Stimulated activated CD4-positive, alpha-beta T cell treated with anti-CD3 and anti-CD28 coated beads, TNF-alpha, amount 100 ng/mL, for 1 hour (primary cell): ENCODE measurements at places on chromosomes 5 and 9.

GRCh38 chr5:59503220-59503619 is 390.3 kb downstream of the PDE4D start:
- no peak for DNase-seq

GRCh38 chr5:177310757-177311391 is 824 bp downstream of the MXD3 start:
- DNase-seq, result no peak

GRCh38 chr9:94612071-94612470 is 18.4 kb upstream of the FBP2 start:
- no peak for DNase-seq

GRCh38 chr5:78483809-78484521 is 123.5 kb downstream of the SCAMP1 start:
- no peak for DNase-seq

DNA sequence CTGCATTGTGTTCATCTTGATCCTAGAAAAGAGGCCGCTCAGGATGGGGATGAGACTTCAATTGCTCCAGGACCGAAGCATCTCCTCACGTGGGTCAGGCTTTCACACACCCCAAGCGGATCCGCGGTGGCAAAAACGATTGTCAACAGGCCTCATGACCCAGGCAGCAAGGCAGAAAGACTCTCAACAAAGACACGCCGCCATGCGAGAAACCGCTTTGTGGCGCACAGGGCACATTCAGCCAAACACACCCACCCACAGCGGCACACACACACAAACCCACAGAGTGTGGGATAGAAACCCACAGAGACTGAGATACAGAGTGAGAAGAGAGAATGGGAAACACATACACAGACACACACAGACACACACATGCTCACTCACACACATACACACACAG is 483.4 kb downstream of the SPATA31A7 start:
- DNase-seq, result no peak

GRCh38 chr9:71758785-71759184 is 9.5 kb downstream of the CEMIP2 start:
- no peak for DNase-seq

DNA sequence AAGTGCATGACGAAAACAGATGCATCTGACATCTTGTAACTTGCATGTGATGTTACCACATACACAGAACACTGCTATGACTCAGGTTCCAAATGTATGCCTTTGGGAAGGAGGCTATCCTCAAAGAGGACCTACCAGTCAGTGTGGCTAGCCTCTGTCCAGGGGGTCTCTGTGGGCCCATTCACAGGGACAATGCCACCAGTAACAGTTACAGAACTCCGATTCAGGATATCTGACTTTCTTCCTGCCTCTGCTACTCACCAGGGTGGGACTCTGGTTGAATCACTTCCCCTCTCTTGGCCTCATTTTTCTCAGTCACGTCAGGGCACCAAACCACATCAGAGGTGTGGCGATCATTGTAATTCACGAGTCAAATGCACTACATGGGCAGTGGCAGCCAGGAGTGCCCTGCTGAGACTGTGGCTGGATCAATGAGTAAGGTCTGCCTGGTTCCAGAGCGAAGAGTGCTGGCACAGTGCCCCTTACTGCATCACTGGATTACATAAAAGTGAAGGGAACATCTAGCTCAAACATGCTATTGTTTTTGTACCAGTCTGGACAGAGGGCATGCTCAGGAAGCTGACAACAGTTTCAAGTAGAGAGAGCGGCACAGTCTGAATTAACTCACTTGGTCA is 13.2 kb downstream of the ATOX1 start:
- no peak for DNase-seq

- peak; percentile 62 for DNase-seq
Observed at GRCh38 chr9:75890472-75891276, at the start of gene PCSK5. TSS of gene PCSK5 (plus strand) at chr9:75890673. CDS start at chr9:75891182, 509 bp downstream.

DNA sequence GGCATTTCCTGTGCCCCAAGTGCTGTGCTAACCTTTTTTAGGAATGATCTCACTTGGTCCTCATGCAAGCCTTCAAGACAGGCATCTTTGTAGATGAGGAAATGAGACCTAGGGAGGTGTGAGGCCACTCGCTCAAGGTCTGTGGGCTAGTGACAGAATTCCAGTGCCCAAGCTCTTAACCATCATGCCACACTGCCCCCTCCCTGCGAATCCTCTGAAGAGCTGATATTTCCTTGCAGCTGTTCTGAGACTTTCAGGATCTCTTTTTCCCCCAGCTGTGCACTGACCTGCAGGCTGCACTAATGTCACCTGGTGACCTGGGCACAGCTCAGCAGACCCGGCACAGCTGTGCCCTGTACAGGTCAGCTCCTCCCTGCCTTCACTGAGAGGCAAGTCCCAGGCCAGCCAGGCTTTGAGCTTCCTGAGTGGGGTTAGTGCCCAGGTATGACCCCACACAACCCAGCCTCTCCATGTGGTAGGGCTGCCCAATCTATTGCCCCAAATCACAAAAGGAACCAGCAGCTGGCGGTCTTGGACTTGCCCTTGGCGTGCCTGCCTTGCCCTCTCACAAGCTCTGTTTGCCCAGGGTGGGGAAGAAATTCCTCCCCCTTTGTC is 32.7 kb downstream of the MORN5 start:
- DNase-seq, result no peak

- no peak for DNase-seq
Observed at GRCh38 chr9:72597181-72597517, 75.7 kb downstream of the TMC1 start.

- DNase-seq, result no peak
Observed at GRCh38 chr5:61653807-61654580, 321.9 kb downstream of the ZSWIM6 start.

DNA sequence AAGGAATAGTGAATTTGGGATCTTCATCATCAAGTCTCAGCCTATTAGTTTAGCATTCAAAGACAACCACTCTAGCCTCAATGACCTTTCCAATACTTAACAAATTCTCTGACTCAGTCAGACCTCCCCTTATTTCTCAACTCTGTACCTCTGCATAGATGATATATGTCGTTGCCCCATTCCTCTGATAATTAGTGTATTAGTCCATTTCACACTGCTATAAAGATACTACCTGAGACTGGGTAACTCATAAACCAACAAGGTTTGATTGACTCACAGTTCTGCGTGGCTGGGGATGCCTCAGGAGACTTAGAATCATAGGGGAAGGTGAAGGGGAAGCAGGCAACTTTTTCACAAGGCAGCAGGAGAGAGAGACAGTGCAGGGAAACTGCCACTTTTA is 8.9 kb downstream of the MRPL22 start:
- DNase-seq, result no peak

GRCh38 chr5:178372142-178372571 is 139.6 kb upstream of the PHYKPL start:
- no peak for DNase-seq

- no peak for DNase-seq
Observed at GRCh38 chr5:39167141-39167971, 52.0 kb downstream of the FYB1 start.

- DNase-seq, result peak; percentile 18
Observed at GRCh38 chr9:128552744-128553440, 505 bp downstream of the SPTAN1 start.

GRCh38 chr5:136374003-136374402 is 8.7 kb upstream of the TRPC7 start:
- no peak for DNase-seq

DNA sequence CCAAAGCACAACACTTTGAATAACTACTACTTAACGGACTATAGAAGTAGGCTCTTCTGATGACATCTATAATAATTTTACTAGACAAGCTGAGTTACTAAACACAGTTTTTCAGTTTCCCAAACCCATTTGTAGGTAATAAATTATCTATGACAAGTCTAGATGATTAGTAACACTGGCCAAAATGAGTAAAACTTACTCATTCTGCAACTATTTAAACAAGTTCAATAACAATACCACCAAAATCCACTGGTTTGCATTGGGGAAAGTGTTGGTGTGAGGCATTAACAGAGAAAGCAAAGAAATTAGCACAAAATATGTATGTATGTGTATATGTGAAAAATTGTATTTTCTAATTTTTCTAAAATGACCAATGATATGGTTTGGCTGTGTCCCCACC is 119.3 kb downstream of the NR2F1-AS1 start:
- no peak for DNase-seq

GRCh38 chr5:2742921-2743679 is 8.4 kb downstream of the IRX2 start:
- no peak for DNase-seq

- no peak for DNase-seq
Observed at GRCh38 chr9:110320651-110321445, 16.8 kb downstream of the TXNDC8 start.

DNA sequence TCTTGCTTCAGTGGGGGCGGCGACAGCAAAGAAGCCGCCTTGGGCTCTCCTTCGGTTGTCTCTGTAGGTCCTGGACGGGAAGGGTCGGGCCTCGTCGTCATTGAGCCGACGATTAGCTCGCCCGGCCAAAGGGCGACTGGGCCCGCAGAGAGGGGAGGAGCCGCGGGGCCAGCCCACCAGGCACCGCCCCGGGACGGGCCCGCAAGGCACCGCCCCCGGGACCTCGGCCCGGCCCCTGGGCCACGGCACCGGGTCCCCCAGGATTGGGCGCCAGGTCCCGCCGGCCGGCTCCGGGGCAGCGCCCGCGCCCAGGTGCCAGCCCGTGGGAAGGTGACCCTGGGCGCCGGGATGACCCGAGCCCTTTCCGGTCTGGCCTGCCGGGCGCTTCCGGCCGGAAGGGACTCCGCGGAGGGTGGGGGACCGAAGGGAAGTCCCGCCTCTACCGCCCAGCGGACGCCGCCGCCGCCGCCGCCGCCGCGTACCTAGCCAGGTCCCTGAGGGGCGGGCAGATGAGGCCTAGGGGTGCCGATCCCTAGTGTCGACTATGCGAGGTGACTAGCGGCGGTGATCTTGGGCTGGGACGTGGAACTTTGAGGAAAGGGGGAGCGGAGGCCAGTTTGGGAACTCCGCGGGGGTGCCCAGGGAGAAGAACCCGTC is at the start of the genes GBA2 and RGP1:
GBA2 (minus strand) TSS at position 371 of the 657 bp plus-strand sequence. CDS start 524 bp downstream, outside the sequence.
RGP1 (plus strand) TSS at position 430 of the 657 bp plus-strand sequence. CDS start 469 bp downstream, outside the sequence.
- DNase-seq, result no peak

- DNase-seq, result no peak
Observed at GRCh38 chr9:115922444-115922843, 231.1 kb upstream of the PAPPA start.

- no peak for DNase-seq
Observed at GRCh38 chr5:167254132-167254531, 1037.3 kb upstream of the WWC1 start.

DNA sequence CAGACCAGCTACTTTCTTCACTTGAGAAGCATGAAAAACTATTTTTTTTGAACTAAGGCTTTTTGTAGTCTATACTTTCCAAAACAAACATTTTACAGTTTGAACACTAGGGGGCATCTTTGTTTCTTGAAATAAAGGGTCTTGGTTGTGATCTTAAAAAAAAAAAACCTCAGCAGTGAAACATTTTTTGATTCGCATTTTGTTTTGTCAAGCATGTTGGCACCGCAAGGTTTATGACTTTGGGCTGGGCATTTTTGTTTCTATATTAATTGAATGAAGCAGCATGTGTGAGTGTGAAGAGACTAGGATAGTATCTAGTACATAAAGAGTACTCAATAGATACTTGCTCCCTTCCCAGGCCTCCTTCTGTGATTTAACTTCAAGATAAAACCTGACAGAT is 31.6 kb upstream of the ACOT12 start:
- DNase-seq, result no peak

DNA sequence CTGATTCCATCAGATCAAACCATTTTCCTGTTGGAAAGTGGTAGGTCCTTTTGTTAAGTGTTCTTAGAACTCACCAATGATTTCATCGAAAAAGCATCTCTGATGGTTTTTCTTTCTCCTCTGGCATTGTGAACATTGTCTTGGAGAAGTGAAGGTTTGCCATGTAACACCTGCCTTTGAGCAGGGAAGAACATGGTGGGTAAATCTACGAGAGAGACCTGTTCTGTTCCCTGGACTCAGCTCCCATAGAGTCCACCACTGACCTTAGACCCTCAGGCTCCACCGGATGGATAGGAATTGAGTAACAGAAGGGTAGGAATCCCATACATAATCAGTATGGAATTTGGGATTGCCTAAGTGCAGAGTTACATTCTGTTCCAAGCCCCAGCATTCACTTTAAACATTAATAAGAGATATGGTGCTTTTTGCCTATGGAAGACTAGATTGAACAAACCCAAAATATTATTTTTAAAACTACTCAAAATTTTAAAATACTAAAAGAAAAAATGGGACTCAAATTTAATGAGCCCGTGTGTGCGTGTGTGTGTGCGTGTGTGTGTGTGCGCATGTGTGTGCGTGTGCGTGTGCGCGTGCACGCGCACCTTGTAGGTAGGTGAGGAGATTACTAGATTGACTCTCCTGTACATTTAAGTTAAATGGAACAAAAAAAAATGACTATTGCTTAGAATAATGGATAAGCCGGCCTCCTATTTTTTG is 92.0 kb downstream of the C9orf152 start:
- DNase-seq, result no peak

GRCh38 chr5:1917830-1918487 is 35.2 kb upstream of the IRX4 start:
- no peak for DNase-seq

DNA sequence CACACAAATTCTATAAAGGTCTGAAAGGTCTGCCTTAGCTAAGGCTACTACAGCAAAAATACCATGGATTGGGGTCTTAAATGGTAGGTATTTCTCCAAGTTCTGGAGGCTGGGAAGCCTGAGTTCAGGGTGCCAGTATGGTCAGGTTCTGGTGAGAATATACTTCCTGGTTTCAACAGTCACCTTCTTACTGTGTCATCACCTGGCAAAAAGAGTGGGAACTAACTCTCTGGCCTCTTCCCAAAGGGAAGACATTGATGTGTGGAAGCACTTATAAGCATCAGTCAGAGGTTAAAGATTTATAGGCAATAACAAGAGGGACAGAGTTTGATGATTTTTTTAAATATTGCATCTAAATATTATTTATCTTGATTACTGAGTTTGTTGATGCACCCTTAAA is 53.0 kb downstream of the ZNF622 start:
- DNase-seq, result no peak

DNA sequence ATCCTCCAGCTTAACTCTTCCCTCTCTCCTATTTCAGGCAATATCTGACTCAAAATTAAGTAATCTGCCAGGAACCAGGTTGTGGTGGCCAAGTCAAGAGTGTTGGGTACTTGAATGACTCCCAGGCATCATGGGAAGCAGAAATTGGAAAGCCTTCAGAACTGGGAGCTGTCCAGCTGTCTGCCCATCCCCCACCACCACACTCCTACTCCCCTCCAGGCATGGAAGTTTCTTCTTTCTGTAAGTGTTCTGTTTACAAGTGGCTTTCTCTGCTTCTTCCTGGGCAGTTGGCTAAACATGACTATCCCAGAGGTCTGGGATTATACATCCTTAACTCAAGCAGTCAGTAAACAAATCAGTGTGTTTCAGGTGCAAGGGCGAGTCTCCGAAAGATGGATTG is 14.6 kb upstream of the PBX3 start:
- DNase-seq, result no peak

GRCh38 chr5:127723571-127723970 is 20.4 kb downstream of the CCDC192 start:
- no peak for DNase-seq

- DNase-seq, result no peak
Observed at GRCh38 chr5:178796165-178796945, 63.4 kb upstream of the ZNF354B start.

- no peak for DNase-seq
Observed at GRCh38 chr9:131204285-131204684, 72.0 kb downstream of the FAM78A start.
